ENCODE measurements at places on chromosomes 5 and 9.

- no peak for DNase-seq
Observed at GRCh38 chr5:109630093-109630492, 59.6 kb upstream of the MAN2A1 start.

- DNase-seq, result no peak
Observed at GRCh38 chr9:99828417-99829176, 6.9 kb downstream of the NR4A3 start.

DNA sequence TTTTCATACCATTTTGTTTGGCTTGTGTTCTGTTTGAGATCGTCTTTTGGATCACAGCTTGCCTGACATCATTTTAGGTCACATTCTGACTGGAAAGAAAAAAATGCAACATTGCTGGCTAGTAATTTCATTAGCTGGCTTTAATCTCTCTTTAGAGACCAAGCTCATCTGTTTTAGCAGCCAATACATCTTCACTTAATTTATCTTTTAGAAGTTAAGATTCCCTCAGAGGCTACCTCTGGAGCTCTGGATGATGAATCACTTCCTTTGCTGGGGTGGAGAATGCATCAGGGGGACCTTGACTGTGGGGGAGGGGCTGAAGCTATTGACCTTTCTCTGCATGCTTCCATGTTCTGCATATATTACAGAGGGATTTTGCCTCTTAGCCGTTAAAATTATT is 181.5 kb upstream of the OTULINL start:
- DNase-seq, result no peak

DNA sequence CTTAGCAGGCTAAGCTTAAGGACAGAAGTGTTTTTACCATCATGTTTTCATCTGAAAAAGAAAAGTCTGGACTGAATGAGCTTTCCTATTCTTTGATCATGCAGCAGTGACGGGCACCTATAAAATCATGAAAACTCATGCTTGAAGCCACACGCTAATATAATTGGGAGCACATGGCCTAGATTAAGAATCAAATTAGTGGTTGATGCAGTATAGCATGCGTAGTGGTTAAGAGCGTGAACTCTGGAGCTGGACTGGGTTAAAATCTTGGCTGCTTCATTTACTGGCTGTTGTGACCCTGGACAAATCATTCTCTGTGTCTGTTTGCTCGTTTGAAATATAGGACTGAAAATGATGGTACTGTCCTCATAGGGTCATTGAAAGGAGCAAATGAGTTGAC is 49.9 kb upstream of the IL13 start:
- no peak for DNase-seq

GRCh38 chr5:134236318-134236717 is 10.4 kb upstream of the PPP2CA start:
- DNase-seq, result no peak

DNA sequence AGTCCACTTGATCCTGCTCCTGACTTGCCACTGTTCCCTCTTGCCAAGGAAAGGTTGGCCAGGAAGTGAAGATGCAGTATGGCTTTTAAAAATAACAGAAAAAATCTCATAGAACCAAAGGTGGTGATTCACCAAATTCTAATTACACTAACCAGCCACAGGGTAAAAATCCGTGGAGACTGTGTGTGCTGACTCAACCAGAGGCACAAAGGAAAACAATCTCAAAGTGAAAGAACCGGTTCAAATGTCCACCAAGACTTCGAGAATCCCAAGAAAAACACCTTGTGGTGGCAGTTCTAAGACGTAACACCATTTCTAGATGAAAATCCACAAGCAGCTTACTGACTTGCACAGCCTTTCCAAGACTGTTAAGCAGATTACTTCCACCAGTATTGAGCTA is 279.1 kb downstream of the TLE1 start:
- no peak for DNase-seq

- DNase-seq, result no peak
Observed at GRCh38 chr9:124016175-124017050, 4.8 kb downstream of the LHX2 start.

DNA sequence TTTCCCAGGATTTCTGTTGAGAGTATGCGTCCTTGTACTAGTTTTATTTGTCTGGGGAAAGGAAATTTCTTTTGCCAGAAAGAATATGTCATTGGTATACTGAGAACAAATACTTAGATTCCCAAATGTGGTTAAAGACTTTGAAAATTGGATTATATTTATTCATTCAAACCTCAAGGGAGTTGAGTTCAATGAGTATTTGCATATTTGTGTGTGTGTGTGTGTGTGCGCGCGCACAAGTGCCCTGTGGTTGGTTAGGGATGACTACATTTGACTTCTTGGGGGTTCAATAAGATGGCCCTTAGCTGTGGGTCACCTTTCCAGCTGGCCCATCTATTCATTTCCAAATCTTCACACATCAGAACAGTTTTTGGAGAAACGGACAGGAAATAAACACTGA is 4.9 kb downstream of the RXFP3 start:
- DNase-seq, result no peak

DNA sequence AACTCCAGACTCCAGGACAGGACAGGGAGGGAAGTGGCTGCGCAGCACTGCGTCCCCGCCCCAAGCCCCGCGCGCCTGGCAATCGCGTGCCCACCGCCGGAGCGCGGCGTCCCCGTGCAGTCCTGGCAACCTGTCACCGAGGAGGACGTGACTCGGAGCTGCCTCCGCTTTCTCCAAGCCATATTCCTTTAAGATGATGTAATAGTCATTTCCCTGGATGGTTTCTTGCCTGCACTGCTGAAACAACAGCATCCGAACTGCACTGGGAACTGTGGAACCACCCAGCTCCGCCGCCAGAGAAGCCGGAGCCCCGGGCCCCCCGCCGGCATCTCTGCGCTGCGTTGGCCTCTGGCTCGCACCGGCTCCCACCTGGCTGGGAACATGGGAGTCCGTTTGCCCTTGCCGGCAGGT is 34.5 kb downstream of the KCTD16 start:
- no peak for DNase-seq

- no peak for DNase-seq
Observed at GRCh38 chr9:742914-743589, 98.4 kb upstream of the DMRT1 start.

DNA sequence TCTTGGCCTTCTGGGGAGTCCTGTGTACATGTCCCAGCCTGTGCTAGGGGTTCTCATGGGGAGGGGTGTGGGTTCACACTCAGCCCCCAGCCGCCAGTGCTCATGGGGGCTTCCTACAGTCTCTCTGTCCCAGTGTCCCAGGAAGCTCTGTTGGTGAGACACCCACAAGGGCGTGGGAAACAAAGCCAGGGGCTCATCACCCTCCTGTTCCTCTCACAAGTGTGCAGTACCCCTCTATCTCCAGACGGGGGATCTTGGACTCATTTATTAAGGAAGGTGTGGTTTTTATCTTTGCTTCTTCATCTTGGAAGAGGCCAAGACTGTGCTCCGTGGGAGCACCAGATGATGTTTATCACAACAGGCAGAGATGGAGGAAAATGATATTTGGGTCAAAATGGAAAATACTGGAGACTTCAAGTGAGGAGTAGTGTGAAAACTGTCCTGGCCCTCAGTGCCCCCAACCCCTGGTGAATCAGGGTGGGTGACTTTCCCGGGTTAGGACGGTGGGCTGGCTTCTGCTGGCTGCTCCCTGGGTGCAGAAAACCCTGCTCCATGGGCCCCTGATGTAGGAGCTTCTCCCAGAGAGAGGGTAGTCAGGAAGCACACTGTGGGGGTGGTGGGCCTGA is 15.2 kb downstream of the TMEM171 start:
- no peak for DNase-seq

DNA sequence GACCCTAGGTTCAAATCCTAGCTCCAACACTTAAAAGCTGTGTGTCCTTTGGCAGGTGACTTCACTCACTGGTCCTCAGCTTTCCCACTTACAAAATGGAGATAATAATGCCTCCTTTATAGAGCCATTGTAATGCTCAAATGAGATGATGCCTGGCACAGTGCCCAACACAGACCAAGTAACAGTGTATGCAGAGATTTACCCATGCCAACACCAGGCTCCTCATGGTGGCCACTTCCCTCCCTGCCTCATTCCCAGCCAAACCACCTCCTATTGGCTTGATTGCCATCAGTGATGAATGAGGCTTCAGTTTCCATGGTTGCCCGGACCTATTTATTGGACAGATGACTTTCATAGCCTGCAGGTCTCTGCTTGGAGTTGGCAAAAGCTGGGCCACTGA is 469.4 kb downstream of the CDK5RAP2 start:
- DNase-seq, result no peak

DNA sequence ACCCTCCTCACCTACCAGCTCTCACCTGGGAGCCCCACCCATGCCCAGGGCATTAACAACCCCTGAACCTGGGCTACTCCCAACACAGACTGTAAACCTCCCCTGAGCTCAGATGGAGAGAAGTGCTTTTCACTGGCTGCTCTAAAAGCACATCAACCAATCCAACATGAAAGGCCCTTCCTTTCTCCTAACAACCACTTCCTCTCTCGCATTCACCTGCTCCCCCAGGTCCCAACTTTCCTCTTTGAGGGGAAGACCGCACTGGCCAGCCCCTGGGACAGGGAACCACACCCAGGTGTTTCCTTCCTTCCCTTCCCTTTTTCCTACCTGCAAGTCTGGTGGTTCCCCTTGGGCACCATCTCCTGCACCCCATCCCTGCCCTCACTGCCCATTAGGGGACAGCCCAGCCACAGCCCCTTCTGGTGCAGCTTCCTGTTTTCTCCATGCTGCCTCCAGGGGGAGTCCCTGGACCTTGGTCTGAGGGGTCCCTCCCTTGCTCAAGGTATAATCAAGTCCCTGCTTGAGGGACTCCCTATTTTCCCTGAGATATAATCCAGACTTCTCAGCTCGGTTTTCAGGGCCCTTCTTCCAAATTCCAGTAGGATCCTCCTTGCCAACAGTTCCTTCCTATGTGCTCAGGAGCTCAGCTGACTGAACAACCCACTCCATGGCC is 30.5 kb upstream of the DAB2IP start:
- DNase-seq, result no peak

- DNase-seq, result no peak
Observed at GRCh38 chr5:88673253-88674105, 209.5 kb downstream of the MEF2C start.

DNA sequence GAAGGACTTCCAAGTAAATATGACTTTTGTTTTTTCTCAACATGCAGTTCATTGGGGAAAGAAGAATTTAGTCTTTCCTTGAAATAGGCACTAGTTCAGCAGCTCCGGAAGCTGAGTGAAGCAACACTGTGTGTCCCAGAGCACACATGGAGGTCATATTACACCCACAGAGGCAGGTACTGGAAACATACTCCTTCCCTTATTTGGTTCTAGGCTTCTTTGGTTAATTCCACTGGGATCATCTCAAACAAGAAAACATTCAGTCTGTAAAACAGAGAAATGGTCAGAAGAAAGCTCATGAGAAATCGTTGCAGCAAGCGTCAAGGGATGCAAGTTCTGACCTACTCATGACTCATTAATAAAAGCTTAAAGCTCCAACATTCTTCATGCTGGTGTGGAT is 175.1 kb upstream of the PCSK5 start:
- no peak for DNase-seq

- DNase-seq, result no peak
Observed at GRCh38 chr9:36441966-36442365, 41.9 kb upstream of the RNF38 start.

DNA sequence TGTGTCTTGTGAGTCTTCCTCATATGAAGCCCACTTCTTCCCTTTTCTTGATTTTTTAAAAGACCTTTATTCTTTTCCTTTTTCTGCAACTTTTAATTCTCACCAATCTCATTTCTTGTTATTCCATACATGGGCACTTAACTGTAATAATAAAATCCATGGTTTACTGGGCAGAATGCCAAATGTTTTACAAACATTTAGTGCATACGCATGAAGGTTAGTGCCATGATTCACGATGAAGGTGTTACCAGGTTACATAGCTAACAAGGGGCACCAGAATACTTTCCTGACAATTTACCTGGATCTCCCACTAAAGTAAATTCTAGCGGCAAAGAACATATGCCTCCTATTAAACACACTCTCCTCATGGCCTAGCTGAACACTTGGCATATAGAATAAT is 28.5 kb downstream of the MAN2A1 start:
- no peak for DNase-seq

GRCh38 chr9:116298878-116299391 is 145.3 kb downstream of the PAPPA start:
- no peak for DNase-seq

GRCh38 chr5:54651482-54652076 is 134.0 kb downstream of the SNX18 start:
- no peak for DNase-seq

- no peak for DNase-seq
Observed at GRCh38 chr5:149267241-149267973, 4.3 kb upstream of the AFAP1L1 start.

DNA sequence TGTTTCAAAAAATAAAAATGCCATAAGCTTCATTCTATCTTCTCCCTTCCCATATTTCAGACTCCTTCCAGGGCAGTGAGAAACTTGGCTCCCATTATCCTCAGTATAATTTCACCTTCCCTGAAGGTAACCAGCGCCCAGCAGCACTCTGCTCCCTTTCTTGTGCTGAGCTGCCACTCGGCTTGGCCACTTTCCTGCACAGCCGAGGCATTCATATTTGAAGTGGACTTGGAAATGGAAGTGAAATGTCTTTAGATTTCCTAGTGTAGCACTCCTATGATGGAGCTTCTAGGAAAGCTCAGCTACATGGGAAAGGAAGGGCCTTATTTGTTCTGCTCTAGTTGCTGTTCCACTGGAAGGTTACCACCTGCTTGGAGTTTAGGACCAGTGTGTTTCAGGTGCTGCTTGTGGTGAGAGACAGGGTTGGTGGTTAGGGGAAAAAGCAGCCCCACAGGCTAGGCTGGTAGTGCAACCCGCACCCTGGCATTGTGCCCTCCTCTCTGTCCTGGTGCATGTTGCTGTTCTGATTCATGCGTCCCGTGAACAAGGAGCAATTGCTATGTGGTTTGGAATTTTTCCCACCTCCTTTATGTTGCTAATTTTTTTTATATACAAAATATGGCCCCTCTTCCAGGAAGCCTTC is 53.8 kb downstream of the RAD23B start:
- DNase-seq, result no peak

- no peak for DNase-seq
Observed at GRCh38 chr9:71130521-71130920, 9.1 kb upstream of the TRPM3 start.

GRCh38 chr9:107131108-107131799 is 151.8 kb upstream of the RAD23B start:
- DNase-seq, result no peak

- no peak for DNase-seq
Observed at GRCh38 chr5:128777052-128777451, 188.2 kb upstream of the SLC27A6 start.

GRCh38 chr9:110125207-110125751 is 82.7 kb downstream of the C9orf152 start:
- no peak for DNase-seq

- no peak for DNase-seq
Observed at GRCh38 chr9:19689328-19690101, 99.3 kb downstream of the SLC24A2 start.
